Central memory CD8-positive, alpha-beta T cell (primary cell): ENCODE measurements at places on chromosomes 12 and 14.

DNA sequence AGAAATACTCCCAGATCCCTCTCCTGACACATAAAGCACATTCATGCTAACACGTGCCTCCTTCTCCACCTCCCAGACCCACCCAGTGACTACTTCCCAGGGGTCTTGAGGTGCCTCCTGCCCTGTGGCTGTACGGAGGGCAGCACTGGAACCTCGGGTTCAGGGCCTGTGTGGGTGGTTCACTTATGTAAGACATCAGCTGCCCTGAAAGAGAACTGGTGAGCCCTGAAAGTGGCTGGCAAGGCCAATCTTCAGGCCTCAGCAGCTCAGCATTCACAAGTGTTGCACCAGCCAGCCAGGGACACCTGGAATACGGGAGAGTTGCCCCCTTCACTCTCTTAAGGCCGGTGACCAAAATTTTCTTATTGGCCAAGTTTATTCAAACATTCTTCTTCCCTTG lies 38.9 kb upstream of the NTF3 start:
- H3K36me3 ChIP-seq: peaks cover 2% of the 10 kb centered on the region
- no peak overlapping the region for H3K27ac ChIP-seq
- no peak for DNase-seq
- H3K4me1 ChIP-seq: no peaks in the 10 kb centered on the region
- peaks cover 21% of the 10 kb centered on the region for H3K27me3 ChIP-seq

GRCh38 chr12:42582050-42582449 lies 7.5 kb downstream of the PRICKLE1 start:
- DNase-seq: no peak
- no peak overlapping the region for H3K4me3 ChIP-seq
- no peaks in the 10 kb centered on the region for H3K4me1 ChIP-seq
- H3K27me3 ChIP-seq: peaks cover 20% of the 10 kb centered on the region
- no peaks in the 10 kb centered on the region for H3K36me3 ChIP-seq

- H3K4me3 ChIP-seq: no peak overlapping the region
- H3K36me3 ChIP-seq: peaks cover 4% of the 10 kb centered on the region
- no peak for DNase-seq
- H3K27me3 ChIP-seq: peaks cover 59% of the 10 kb centered on the region
- peaks cover 9% of the 10 kb centered on the region for H3K4me1 ChIP-seq
These were observed 51.4 kb upstream of the OR9K2 start for GRCh38 chr12:55074806-55075205.

- peaks cover 17% of the 10 kb centered on the region for H3K36me3 ChIP-seq
- H3K27ac ChIP-seq: peak overlapping the region; percentile 94
- no peak for DNase-seq
- peak overlapping the region; percentile 78 for H3K4me3 ChIP-seq
These were observed 42.6 kb downstream of the TRAF3 start for GRCh38 chr14:102819747-102820330.

DNA sequence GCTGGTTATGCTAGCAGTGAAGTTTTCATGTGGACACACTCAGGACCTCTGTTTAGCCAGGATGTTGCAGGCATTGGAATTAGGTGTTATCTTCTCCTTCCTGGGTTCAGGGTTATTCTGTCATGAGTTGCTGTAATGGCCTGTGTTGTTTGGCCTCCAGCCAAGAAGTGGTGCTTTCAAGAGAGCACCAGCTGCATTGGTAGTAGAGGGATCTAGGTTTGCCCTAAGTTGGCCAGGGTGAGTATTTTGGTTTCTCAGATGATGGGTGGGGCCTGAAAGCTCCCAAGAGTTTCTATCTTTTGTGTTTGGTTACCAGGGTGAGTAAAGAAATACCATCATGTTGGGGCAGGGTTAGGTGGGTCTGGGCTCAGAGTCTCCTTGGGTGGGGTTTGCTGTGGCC lies 2.7 kb upstream of the GZMH start:
- no peak for DNase-seq
- H3K27ac ChIP-seq: peak overlapping the region; percentile 88
- peak overlapping the region; percentile 54 for H3K4me3 ChIP-seq
- H3K27me3 ChIP-seq: no peaks in the 10 kb centered on the region

- no peaks in the 10 kb centered on the region for H3K27me3 ChIP-seq
- peaks cover 13% of the 10 kb centered on the region for H3K36me3 ChIP-seq
- DNase-seq: no peak
- peaks cover 75% of the 10 kb centered on the region for H3K4me1 ChIP-seq
- H3K4me3 ChIP-seq: no peak overlapping the region
These were observed 49.2 kb downstream of the SUSD6 start for GRCh38 chr14:69660344-69661193.

DNA sequence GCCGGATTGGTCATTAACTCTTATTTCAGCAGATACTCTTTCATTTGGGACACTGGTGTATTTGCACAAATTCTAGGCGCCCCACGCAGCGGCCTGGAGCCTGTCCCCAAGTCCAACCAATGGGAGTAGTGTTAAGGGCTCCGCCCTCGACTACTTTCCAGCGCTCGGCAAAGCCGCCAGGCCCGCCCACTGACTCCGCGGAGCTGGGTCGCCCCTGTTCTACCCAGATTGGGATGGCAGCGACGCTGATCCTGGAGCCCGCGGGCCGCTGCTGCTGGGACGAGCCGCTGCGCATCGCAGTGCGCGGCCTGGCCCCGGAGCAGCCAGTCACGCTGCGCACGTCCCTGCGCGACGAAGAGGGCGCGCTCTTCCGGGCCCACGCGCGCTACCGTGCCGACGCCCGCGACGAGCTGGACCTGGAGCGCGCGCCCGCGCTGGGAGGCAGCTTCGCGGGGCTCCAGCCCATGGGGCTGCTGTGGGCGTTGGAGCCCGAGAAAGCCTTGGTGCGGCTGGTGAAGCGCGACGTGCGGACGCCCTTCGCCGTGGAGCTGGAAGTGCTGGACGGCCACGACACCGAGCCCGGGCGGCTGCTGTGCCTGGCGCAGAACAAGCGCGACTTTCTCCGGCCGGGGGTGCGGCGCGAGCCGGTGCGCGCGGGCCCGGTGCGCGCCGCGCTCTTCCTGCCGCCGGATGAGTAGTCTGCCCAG lies at the start of gene ACOT6:
Gene ACOT6, plus strand, starts transcription at position 179 of the 707 bp plus-strand sequence. Its CDS starts 55 bp downstream, at position 234.
- peak; percentile 50 for DNase-seq
- H3K27me3 ChIP-seq: no peaks in the 10 kb centered on the region
- H3K36me3 ChIP-seq: peaks cover 5% of the 10 kb centered on the region
- H3K27ac ChIP-seq: peak within 1 kb of the TSS; percentile 87
- H3K4me1 ChIP-seq: no peaks in the 10 kb centered on the region
- H3K4me3 ChIP-seq: peak within 1 kb of the TSS; percentile 86

- no peak overlapping the region for H3K4me3 ChIP-seq
- peaks cover 15% of the 10 kb centered on the region for H3K4me1 ChIP-seq
- H3K27ac ChIP-seq: no peak overlapping the region
- H3K27me3 ChIP-seq: no peaks in the 10 kb centered on the region
These were observed 456.6 kb downstream of the VRK1 start for GRCh38 chr14:97253756-97254155.

- H3K27me3 ChIP-seq: no peaks in the 10 kb centered on the region
- no peak for DNase-seq
- H3K36me3 ChIP-seq: peaks cover 3% of the 10 kb centered on the region
- no peak overlapping the region for H3K4me3 ChIP-seq
These were observed 100.9 kb downstream of the CHST11 start for GRCh38 chr12:104557488-104558195.

DNA sequence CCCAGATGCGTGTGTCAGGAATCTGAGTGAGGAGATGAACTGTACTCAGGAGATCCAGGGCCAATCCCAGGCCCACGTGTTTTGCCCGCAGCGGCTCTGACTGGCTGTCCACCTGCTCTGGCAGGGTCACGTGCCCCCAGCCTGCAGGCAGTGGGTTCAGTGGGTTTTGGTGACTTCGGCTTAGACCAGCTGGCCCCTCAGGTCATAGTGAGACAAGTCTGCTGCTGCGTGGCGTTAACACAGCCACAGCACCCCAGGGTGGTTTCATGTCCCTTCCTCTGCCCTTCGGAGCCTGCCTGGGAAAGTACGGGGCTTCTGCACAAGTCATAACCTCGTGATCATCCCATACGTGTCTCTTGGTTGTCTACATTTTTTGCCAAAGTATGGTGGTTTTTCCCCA lies 2.6 kb downstream of the FBRSL1 start:
- no peaks in the 10 kb centered on the region for H3K27me3 ChIP-seq
- H3K4me1 ChIP-seq: peaks cover 74% of the 10 kb centered on the region
- peak overlapping the region; percentile 81 for H3K4me3 ChIP-seq

GRCh38 chr12:103848143-103848542 lies 7.1 kb upstream of the NT5DC3 start:
- H3K4me3 ChIP-seq: no peak overlapping the region
- no peaks in the 10 kb centered on the region for H3K4me1 ChIP-seq
- no peak for DNase-seq
- no peak overlapping the region for H3K27ac ChIP-seq

DNA sequence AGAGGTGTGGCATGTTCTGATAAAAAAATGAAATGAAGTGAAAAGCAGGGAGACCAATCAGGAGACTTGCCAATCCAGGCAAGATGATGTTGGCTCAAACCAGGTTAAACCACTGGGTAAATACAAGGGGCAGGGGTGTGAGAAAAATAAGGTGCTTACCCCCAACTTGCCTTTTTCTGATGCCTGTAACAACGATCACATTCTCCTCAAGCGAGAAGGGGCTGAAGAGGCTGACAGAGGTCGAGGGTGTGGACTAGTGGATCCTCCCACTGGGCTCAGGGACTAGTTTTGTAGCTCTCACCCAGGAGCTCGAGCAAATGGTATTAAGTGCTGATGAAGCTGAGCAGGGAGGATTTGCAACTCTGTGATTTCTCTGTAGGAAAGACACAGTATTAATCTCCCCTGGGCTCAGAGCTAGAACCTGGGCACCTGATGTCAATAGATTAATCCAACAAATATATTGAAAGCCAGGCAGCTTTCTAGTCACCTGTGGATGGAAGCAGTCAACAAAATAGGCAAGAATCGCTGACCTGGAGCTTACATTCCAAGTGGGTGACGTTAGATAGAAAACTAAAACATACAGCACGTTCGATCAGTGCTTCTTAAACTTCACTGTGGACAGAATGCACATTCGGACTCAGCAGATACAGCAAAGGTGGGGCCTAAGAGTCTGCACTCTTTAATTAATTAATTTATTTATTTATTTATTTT lies 15.2 kb upstream of the EAPP start:
- peak overlapping the region; percentile 34 for H3K4me3 ChIP-seq
- peaks cover 8% of the 10 kb centered on the region for H3K4me1 ChIP-seq
- peaks cover 12% of the 10 kb centered on the region for H3K36me3 ChIP-seq
- no peaks in the 10 kb centered on the region for H3K27me3 ChIP-seq
- no peak for DNase-seq

DNA sequence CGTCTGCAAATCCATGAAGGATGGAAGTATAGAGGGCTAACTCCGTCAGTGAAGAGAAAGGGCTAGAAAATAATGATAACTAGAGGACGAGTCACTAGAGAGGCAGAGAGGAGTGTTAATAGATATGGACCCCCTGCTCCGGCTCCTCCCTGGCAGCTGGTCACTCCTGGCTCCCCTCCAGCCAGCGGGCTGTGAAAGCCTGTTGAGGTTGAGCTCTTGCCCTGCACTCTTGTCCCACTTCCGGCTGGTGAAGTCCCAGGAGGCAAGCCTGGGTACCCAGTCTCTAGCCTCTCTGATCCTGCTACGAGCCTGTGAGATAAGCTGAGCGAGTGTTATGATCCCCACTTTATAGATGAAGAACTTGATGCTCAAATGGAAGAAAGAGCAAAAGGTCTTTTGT lies 90.3 kb downstream of the RFX4 start:
- DNase-seq: no peak
- H3K27ac ChIP-seq: no peak overlapping the region
- H3K27me3 ChIP-seq: peaks cover 90% of the 10 kb centered on the region
- no peak overlapping the region for H3K4me3 ChIP-seq
- no peaks in the 10 kb centered on the region for H3K36me3 ChIP-seq

DNA sequence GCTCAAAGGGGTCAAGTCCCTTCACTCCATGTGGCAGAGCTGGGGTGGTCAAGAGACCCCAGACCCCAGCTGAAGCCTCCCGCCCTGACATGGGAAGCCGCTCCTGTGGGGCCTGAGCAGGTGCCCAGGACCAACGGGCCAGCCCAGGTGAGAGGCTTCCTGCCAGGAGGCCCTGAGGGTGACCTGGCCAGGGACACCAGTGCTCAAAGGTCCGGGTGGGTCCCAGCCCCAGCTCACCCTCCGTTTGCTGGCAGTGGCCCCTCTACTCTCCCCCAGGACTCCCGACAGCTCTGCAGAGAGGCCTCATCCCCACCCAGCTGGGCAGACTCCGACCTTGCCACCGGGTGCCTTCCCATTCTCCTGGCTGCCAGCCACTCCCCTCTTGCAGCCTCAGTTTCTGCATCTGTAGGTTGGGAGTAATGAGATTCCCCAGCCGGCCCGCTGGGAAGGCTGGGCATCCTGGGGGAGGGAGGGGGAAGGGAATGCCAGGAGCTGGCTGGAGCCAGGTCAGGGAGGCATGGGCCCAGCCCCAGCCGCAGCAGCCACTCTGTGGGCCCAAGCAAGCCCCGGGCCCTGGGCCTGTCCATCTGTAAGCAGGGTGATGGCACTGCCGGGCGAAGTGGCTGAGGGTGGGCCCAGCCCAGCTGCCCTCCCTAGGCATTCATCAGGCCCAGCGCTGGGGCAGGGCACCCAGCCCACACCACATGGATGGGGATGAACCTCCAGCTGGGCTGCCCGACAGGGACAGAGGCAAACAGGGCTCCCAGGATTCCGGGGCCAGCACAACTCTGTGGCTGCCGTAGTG lies 10.3 kb upstream of the INF2 start:
- peaks cover 12% of the 10 kb centered on the region for H3K4me1 ChIP-seq
- H3K4me3 ChIP-seq: peak overlapping the region; percentile 83
- H3K27ac ChIP-seq: no peak overlapping the region
- peaks cover 6% of the 10 kb centered on the region for H3K36me3 ChIP-seq
- peaks cover 21% of the 10 kb centered on the region for H3K27me3 ChIP-seq

DNA sequence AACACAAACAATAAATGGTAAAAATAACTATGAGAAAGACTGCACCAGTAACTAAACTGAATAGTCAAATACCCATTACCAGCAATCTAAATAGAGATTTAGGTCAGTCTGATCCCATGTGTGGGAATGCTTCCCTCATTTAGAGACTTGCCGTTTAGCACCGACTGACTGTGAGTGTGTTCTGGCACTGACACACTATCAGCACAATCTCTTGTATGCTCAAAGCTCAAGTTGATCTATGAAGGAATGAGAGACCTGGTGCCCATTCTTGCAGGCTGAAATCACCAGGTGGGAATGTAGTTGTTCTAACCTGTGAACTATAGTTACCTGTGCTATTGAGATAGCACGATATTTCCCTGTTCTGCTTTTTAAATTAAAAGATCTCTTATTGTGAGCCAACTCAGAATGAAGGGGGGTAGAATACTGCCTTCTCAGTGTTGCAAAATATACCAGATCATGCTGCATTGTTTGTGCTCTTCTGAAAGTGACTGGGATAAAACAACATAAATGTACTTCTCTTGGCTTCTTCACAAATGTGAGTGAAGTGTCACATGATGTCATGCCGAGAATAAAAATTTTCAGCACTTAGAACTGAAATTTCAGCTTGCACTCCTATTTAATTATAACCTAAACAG lies 99.6 kb downstream of the LIN7A start:
- no peak overlapping the region for H3K4me3 ChIP-seq
- H3K4me1 ChIP-seq: no peaks in the 10 kb centered on the region
- H3K27me3 ChIP-seq: no peaks in the 10 kb centered on the region
- H3K27ac ChIP-seq: no peak overlapping the region
- no peaks in the 10 kb centered on the region for H3K36me3 ChIP-seq
